Colonic mucosa (tissue), 4 donors: ENCODE measurements at places on chromosomes 3 and 15. TPM values are rescaled to one million over a fixed set of nuclear protein-coding genes. Genes with fewer than 3 reads are reported as not detected.

DNA sequence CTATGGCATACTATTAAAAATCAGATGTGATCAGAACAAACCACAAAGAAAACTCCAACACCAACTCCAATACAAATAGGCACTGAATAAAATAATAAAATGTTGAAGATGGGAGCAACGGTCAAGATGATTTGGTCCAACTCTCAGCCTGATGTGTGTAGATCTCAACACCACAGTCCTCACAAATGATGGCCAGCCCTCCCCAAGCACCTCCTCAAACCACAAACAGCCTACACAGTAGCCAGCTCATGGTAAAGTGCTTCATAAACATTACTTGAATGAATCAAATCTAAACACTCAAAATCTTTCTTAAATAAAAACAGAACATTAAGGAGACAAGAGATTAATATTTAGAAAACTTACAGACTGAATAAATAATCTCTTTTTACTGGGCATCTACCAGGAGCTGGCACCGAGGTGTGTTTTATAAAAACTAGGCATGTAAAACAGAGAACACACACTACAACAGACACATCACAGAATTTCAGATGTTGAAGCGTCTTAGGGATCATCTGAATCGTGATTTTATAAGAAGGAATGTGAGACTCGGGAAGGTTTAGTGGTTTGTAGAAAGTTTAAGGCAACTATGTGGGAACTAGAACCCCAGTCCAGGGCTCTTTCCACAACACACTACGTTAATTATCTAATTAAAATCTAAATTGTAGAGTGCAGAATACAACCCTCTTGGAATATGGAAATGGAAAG, 102.4 kb downstream of the MYLK start:
- H3K4me1 ChIP-seq = peaks cover 13% of the 10 kb centered on the region
- H3K36me3 ChIP-seq = no peaks in the 10 kb centered on the region
- DNase-seq = no peak
- peak overlapping the region; percentile 79 for H3K27ac ChIP-seq
- no peak overlapping the region for H3K4me3 ChIP-seq

DNA sequence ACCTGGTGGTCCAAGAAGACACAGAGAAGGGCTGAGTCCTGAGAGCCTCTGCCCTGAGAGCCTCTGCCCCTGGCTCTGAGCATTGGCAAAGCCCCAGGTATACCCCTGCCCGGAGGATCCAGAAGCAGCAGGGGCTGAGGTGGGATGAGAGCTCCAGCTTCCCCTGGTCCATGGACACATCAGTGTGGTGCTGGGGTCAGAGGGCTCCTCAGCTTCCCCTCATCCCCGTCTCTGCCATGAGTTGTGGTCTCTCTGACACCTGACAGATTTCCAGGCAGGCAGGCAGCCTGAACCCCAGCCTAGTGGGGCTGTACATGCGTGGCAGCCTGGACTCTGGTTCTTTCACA, 3.5 kb upstream of the KLF15 start:
- H3K36me3 ChIP-seq = no peaks in the 10 kb centered on the region
- peaks cover 8% of the 10 kb centered on the region for H3K4me1 ChIP-seq
- no peak for DNase-seq
- H3K27me3 ChIP-seq = peaks cover 18% of the 10 kb centered on the region
- no peak overlapping the region for H3K27ac ChIP-seq

- no peak overlapping the region for H3K4me3 ChIP-seq
- no peaks in the 10 kb centered on the region for H3K36me3 ChIP-seq
Observed at GRCh38 chr3:131282379-131282778, 99.2 kb upstream of the NUDT16 start.

DNA sequence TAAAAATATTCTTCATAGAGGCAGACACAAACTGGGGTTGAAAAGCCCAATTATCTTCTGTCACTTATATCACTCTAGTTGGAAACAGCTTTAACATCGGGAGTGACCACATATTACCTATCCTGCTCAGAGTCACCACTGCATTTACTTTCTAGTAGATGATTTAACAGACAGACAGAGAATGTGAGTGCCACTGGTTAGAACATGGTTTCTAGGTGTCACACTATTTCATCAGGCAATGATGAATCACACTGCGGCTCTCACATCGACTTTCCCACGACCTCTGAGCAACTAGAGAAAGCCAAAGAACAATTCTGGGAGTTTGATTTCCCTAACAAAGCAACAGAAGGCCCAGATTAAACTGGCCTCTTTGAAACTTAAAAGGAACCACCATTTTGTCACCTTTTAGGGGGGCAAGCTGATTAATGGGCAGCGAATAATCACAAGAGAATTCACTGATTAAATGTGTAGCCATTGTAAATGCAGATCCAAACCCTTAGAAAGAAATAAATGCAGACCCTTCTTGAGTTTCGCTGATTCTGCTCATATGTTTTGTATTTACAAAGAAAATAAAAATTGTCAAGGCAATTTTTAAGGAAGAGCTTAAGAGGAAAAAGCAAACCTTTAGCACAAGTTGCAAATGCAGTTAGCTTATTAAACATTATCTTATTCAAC, 112.6 kb upstream of the KBTBD8 start:
- H3K27ac ChIP-seq = no peak overlapping the region
- H3K4me1 ChIP-seq = no peaks in the 10 kb centered on the region
- no peaks in the 10 kb centered on the region for H3K36me3 ChIP-seq
- H3K27me3 ChIP-seq = no peaks in the 10 kb centered on the region

GRCh38 chr15:74460298-74460697, 662 bp downstream of the UBL7 start:
- H3K4me3 ChIP-seq = peak overlapping the region; percentile 60
- DNase-seq = no peak
- peak overlapping the region; percentile 43 for H3K27ac ChIP-seq
- H3K27me3 ChIP-seq = no peaks in the 10 kb centered on the region
- no peaks in the 10 kb centered on the region for H3K36me3 ChIP-seq

DNA sequence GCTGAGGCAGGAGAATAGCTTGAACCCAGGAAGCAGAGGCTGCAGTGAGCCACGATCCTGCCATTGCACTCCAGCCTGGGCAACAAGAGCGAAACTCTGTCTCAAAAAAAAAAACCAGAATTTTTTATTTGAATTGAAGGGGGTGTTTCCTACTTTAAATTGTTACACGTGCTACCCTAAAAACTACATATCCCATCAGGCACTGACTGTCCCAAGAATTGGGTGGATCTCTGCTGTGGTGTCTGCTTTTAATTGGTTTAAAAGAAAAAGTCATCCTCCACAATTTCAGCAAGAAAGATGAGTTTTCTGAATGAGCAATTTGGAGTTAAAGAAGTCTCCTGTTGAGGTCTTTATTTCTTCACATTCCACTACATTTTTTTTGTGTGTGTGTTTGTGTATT, 2.1 kb downstream of the PDIA3 start:
- H3K4me1 ChIP-seq = peaks cover 7% of the 10 kb centered on the region
- no peaks in the 10 kb centered on the region for H3K27me3 ChIP-seq
- no peak overlapping the region for H3K27ac ChIP-seq

DNA sequence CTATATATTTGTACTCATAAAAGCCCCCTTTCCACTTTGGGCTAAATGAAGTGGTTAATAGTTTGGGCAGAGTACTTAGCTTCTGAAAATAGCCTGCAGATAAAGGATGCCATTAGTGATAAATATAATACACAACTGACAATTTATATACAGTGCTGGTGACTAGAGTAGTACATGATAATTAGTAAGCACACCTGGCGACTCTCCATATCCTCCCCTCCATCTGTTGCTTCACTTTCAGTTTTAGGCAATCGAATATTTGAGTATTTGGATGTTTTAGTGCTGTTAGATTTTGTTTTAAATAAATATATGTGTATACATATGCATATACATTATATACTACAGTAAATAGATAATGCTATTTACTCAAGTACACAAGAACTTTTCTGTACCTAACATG, 35.9 kb upstream of the CHMP2B start:
- H3K27me3 ChIP-seq = no peaks in the 10 kb centered on the region
- no peak overlapping the region for H3K27ac ChIP-seq
- no peak for DNase-seq
- H3K4me3 ChIP-seq = no peak overlapping the region

GRCh38 chr3:43994657-43995546, 246.8 kb upstream of the TOPAZ1 start:
- no peak overlapping the region for H3K27ac ChIP-seq
- peaks cover 6% of the 10 kb centered on the region for H3K4me1 ChIP-seq
- H3K27me3 ChIP-seq = peaks cover 75% of the 10 kb centered on the region
- DNase-seq = no peak
- no peaks in the 10 kb centered on the region for H3K36me3 ChIP-seq

GRCh38 chr15:99844150-99844549, 110.9 kb upstream of the LYSMD4 start:
- no peak for DNase-seq
- H3K4me3 ChIP-seq = no peak overlapping the region
- H3K36me3 ChIP-seq = no peaks in the 10 kb centered on the region
- H3K27me3 ChIP-seq = no peaks in the 10 kb centered on the region
- no peaks in the 10 kb centered on the region for H3K4me1 ChIP-seq

DNA sequence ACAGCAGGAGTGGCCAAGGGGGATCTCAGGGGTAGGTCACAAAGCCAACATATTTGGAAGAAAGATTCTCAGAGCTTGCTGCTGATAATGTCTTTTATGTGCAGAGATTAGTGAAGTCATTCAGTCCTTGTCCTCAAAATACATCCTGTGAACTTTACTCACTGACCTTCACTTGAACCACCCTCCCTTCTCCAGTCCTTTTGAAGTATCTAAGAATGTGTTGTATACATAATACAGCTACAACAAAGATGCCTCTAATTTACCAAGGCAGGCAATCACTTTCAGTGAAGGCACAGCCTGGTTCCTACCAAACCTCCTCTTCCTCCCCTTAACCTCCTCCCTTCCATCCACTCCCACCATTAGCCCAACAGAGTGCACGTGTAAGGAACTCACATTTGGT, 38.3 kb downstream of the ETV5 start:
- no peaks in the 10 kb centered on the region for H3K36me3 ChIP-seq
- H3K4me3 ChIP-seq = no peak overlapping the region
- no peak overlapping the region for H3K27ac ChIP-seq
- no peaks in the 10 kb centered on the region for H3K27me3 ChIP-seq
- no peaks in the 10 kb centered on the region for H3K4me1 ChIP-seq
- DNase-seq = no peak

CA12 gene
- 339 TPM for total RNA-seq

PCOLCE2 gene
- 1.9 TPM for total RNA-seq

SMARCC1 gene
- total RNA-seq = 90.2 TPM

CYP1A2 gene
- total RNA-seq = not detected
